ENCODE measurements at places on chromosomes 1 and 21.

- DNase-seq, result no peak
Observed at GRCh38 chr1:9112961-9113880, 15.7 kb downstream of the GPR157 start.

GRCh38 chr1:36436821-36437220, 13.4 kb downstream of the OSCP1 start:
- no peak for DNase-seq

- no peak for DNase-seq
Observed at GRCh38 chr1:226674892-226675714, 64.0 kb downstream of the ITPKB start.

GRCh38 chr1:1085171-1085841, 11.2 kb upstream of the RNF223 start:
- DNase-seq, result no peak

DNA sequence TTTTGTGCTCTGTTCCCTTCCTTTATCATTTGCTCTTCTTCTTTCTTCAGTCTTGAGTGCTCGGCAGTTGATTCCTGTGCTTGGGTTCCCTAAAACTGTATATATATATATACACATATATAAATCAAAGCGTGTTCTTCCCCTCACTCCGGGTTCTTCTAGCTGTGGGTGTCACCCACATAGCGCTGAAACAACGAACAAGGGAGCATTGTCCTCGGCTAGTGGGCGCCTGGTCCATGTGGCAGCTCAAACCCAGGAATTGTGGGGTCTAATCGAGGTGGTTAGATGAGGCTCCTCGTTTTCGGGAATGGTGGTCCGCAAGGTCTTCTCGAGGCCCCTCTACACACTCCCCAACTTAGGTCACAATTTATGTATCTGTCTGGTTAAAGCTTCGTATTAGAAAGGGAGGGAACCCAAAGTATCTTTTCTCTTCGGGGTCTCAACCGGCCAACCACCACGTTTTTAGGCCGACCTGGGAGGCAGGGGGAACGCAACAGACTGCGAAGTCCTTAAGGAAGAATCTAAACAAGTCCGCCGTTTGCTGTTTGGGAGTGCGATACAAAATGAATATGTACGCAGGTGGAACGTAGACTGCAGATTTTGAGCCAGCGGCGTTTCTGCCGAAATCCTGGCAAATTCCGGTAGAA, 504 bp upstream of the SDHC start:
- no peak for DNase-seq

DNA sequence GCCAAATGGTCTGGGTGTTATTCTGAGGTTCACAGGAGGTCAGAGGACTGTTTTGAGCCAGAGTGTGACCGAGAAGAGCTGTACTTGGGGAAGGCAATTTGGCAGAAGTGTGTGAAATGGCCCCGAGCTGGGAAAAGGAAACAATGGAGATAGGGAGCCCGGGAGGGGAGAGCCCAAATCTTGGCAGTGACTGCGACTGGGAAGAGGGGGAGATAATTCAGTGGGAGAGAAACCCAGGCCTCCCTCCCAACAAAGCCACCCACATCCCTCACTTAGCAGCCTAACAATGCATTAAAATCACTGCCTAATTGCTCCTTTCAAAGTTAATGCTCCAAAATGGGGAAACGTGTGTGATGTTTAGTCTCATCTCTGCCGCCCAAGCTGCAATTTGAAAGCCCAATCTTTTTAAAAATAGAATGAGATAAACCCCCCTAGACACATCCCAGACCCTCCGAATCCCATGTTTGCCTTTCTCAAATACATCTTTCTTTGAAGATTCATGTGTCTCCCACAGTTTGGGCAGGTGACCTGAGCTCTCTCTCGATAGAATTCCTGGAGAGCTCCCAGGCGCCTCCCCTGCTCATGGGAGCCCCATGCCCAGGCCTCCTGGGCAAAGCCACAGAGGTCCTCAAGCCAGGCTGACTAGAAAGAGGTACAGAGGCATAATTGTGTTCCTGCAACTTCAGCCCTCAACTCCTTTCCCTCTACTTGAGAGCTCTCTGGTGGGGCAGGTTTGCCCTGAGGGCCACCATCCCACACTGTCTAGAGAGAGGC, 17.3 kb downstream of the LRRC52 start:
- DNase-seq, result no peak

- no peak for DNase-seq
Observed at GRCh38 chr1:119372503-119373086, 4.0 kb downstream of the HAO2 start.

GRCh38 chr1:24783713-24784112, 38.5 kb downstream of the CLIC4 start:
- no peak for DNase-seq

DNA sequence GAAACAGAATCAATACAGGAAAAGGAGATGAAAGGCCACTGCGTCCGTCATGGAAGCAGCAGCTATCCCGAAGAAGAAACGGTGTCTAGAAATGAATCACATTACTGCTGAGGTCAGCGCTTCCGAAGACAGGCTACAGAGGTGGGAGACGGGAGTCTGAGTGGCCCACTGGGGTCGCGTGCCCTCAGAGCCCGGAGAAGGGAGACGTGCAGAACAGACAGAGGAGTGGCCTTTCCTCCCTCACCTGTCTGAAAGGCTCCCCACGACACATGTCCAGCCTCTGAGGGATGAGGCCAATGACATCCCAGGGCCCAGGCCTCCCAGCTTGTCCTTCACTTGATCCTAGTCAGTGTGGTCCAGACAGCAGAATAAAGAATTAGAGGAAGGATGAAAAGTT, 35.9 kb downstream of the VPS26C start:
- DNase-seq, result no peak

GRCh38 chr1:41977326-41977725, 58.6 kb upstream of the HIVEP3 start:
- DNase-seq, result peak; percentile 26

GRCh38 chr1:150808846-150809245, 786 bp upstream of the CTSK start:
- DNase-seq, result no peak

DNA sequence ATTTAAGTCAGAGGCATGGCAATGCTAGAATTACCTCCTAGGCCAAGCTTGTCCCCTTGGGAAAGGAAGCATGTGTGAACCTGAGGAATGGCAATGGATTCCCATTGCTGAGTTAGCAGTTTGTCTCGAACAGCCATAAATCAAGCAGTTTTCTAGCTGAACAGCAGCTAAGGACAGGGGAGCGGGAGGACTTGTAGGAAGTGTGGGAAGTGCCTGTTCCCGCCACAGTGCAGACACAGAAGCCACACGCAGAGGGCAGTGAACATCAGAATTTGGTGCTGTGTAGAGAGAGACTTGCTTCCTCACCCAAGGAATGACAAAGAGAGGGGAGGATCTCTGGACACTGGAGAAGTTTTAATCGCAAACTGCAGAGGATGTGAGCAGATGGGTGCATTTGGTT, 3.8 kb downstream of the PHGDH start:
- DNase-seq, result no peak

DNA sequence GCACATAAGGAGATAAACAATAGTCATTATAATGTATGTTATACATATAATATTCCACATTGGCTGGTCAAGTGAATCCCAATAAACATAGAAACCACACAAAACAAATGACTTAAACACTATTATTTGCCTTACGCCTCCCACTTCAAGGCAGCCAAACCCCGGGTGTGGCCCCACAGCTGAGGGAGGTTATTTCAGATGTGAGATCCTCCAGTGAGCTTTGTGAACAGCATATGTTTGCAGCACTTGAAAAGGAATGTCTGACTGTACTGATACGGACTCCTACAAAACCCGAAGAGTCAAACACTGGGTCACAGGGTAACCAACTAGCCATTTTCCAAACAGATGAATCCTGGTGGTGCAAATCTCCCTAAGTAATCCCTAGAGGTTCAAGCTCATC, 27.1 kb upstream of the DISP1 start:
- no peak for DNase-seq

DNA sequence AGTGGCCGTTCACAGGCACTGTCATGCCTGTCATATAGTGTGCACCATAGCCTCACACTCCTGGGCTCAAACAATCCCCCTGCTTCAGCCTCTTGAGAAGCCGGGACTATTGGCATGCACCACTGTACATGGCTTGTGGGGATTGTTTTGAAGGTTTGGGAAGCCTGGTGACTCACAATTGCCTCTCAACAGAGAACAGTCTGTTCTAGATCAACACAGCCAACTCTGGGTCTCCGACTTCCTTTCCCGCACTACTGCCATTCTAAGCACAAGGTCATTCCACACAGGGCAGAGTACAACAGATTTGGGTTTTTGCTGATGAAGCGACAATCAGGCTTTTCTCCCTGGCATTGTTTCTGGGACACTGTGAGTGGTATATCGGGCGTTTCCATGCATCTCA, 15.5 kb upstream of the AHCTF1 start:
- DNase-seq, result no peak

- DNase-seq, result no peak
Observed at GRCh38 chr21:46206163-46207005, 22.1 kb upstream of the SPATC1L start.

GRCh38 chr21:41877901-41878830, 978 bp downstream of the PRDM15 start:
- peak; percentile 57 for DNase-seq

DNA sequence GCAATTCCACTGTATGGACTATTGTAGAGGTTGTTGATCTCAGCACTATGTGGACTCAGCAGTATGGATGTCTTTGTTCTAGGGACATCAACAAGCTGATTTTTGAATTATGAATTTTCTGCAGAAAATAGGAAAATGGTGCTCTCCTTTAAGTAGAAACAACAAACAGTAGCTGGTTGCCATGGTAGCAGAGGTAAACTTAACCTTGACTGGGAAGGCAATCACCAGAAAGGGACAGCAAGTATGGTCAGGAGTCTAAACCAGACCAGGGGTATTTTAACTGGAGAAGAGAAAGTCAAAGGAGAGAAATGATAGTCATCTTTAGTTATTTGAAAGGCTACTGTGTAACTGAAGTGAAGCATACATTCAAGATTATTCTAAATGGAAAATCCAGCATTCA, 22.3 kb downstream of the WLS start:
- no peak for DNase-seq

DNA sequence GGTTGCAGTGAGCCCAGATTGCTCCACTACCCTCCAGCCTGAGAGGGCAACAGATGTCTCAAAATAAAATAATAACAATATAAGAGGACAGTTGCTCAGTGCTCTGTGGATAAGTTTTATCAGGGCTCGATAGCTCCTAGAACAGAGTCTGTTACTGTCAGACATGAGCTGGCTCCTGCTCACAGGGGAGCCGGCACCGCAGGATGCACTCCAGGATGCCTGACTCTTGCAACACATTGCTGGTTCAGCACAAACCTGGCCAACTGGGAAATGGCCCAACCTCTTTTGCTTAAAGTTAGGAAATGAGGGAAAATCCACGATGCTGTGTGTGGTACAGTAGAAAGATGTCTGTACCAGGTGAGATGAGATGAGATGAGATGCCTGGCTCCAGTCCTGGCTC, 5.8 kb upstream of the CTSE start:
- DNase-seq, result no peak

GRCh38 chr1:48695161-48695560, 81.5 kb downstream of the BEND5 start:
- no peak for DNase-seq

GRCh38 chr1:153770797-153771196, 4.4 kb upstream of the SLC27A3 start:
- no peak for DNase-seq

GRCh38 chr1:180953291-180954004, 40.8 kb downstream of the KIAA1614 start:
- no peak for DNase-seq

DNA sequence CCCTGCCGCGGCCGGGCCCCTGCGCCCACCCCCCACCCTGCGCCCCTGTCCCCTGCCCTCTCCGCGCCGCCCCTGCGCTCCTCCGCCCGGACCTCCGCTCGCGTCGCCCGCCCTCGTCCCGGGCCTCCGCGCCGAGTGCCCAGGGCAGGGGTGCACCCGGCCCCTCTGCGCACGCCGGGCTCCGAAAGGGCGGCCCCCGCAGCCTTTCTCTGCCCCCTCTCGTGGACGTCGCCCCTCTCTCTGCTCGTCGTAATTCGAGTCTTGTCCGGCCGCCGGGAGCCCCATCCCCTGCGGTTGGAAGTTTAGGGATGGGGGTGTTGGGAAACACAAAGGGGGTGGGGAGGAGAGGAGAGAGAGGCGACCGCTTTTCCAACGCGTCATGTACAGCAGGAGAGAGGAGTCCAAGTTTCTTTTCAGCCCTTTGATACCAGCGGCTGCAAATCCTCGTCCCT, 407 bp downstream of the GALNT2 start:
- no peak for DNase-seq

DNA sequence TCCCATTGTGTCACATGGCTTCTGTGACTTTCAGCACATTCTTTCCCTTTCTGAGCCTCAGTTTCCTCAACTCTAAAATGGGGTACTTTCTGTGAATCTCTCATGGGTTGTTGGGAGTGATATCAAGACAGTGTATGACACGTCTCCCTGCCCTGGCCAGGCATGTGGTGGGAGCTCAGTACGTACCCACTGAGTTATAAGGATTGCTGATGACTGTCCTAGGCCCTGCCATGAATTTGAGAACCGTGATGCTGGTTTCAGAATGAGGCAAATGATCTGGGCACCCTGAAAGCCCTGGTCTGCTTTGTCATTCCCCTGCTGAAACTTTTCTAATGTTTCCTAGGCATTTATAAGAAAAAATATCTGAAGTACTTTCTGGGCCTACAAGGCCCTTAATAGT, 3.6 kb downstream of the ZNF362 start:
- DNase-seq, result no peak

GRCh38 chr1:247561711-247562110, 12.8 kb downstream of the GCSAML start:
- DNase-seq, result no peak
